ENCODE measurements at places on chromosomes 2 and 18.

GRCh38 chr2:160145471-160145870, 54.6 kb downstream of the ITGB6 start:
- DNase-seq, result no peak

- peak; percentile 8 for DNase-seq
Measured at GRCh38 chr18:28963481-28963880, 786.6 kb upstream of the CDH2 start.

GRCh38 chr2:188870289-188870688, 103.9 kb upstream of the COL3A1 start:
- DNase-seq, result no peak

DNA sequence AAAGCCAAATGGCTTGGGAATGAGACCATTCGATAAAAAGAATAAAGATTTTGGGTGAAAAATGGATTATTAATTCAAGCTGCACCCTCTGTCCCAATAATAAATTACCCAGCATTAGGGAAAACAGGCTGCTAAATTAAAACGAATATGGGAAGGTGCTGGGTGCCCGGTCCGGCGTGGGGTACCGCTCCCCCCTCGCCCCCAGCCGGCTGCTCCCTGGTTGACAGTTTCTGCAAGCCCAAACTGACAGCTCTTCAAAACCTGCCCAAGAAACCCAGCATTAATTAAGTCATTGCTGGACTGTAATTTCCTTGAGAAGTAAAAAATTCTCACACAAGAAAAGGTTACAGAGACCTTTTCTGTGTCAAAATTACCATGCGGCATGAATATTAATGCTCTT, 98.6 kb downstream of the PTGR3 start:
- DNase-seq, result no peak

GRCh38 chr18:12044591-12044990, 49.1 kb upstream of the ANKRD62 start:
- no peak for DNase-seq

DNA sequence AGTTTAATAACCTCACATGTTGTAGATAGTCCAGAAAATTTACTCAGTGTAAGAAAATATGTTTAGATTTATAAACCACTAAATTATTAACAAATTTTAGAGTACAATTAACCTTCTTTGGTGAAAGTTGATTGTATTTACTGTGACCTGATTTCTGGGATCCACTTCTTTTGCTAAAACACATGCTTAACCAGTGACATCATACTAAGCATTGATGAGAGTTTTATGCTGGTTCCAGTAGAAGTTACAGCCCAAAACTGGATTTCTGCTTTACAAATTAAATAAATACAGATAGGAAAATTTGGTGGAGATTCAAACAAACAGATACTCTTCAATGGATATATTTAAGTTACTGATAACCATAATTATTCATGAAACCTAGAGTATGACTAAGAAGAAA, 40.9 kb downstream of the RBBP8 start:
- DNase-seq, result no peak

DNA sequence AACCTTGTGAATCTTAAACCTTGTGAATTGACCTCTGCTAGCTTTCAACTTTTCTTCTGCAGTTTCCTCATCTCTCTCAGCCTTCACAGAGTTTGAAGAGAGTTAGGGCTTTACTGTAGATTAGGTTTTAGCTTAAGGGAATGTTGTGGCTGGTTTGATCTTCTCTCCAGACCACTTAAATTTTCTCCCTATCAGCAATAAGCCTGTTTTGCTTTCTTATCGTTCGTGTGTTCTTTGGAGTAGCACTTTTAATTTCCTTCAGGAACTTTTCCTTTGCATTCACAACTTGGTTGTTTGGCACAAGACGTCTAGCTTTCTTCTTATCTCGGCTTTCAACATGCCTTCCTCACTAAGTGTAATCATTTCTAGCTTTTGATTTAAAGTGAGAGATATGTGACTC, 2.8 kb upstream of the CDCA7 start:
- no peak for DNase-seq

- no peak for DNase-seq
Measured at GRCh38 chr2:157178874-157179273, 78.6 kb upstream of the GALNT5 start.
